ENCODE measurements at places on chromosomes 7 and 10.

- H3K36me3 ChIP-seq, result peaks cover 30% of the 10 kb centered on the region
- peak within 1 kb of the TSS; percentile 91 for H3K27ac ChIP-seq
- H3K27me3 ChIP-seq, result peaks cover 6% of the 10 kb centered on the region
Observed at GRCh38 chr10:43648398-43649184, at the start of gene ZNF32. Gene ZNF32, minus strand, starts transcription at chr10:43648881. Its CDS starts 2,748 bp downstream, at chr10:43646133.

- peaks cover 13% of the 10 kb centered on the region for H3K4me1 ChIP-seq
- no peak for DNase-seq
- peaks cover 15% of the 10 kb centered on the region for H3K36me3 ChIP-seq
- H3K4me3 ChIP-seq, result no peak overlapping the region
- peaks cover 4% of the 10 kb centered on the region for H3K27me3 ChIP-seq
Observed at GRCh38 chr7:29486191-29486700, 77.4 kb upstream of the PRR15 start.

GRCh38 chr7:157584420-157584819, 247.6 kb downstream of the DNAJB6 start:
- no peak overlapping the region for H3K4me3 ChIP-seq
- H3K36me3 ChIP-seq, result no peaks in the 10 kb centered on the region
- peaks cover 27% of the 10 kb centered on the region for H3K27me3 ChIP-seq
- peaks cover 1% of the 10 kb centered on the region for H3K4me1 ChIP-seq
- DNase-seq, result no peak
- no peak overlapping the region for H3K27ac ChIP-seq

GRCh38 chr7:152751449-152752141, 8.0 kb upstream of the ACTR3B start:
- H3K36me3 ChIP-seq, result no peaks in the 10 kb centered on the region
- H3K4me1 ChIP-seq, result no peaks in the 10 kb centered on the region
- DNase-seq, result no peak
- no peak overlapping the region for H3K4me3 ChIP-seq

- H3K4me1 ChIP-seq, result peaks cover 15% of the 10 kb centered on the region
- no peak for DNase-seq
- H3K4me3 ChIP-seq, result peak overlapping the region; percentile 78
Observed at GRCh38 chr10:68559841-68560185, 324 bp upstream of the TET1 start.

DNA sequence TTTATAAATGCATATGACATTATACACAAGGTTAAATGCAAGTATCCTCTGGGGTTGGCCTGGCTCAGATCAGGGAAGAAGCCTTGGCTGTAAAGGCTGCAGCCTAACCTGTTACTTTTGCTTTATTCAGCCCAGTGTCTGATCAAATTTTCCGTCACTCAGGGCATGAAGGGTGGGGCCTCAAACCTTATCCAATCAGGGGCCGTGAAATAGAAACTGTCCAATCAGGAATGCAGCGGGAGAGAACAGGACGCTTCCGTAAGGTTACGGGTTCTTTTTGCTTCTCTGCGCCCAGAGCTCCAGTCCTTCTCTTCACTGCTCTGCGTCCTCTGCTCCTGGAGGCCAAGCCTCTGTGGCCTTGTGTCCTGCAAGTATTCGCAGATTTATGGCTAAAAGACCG, at the start of gene ZNF716:
Gene ZNF716 (plus strand): TSS at position 274 of the 400 bp plus-strand sequence. CDS start 112 bp downstream, at position 386.
- no peak within 1 kb of the TSS for H3K4me3 ChIP-seq
- no peak within 1 kb of the TSS for H3K27ac ChIP-seq
- H3K4me1 ChIP-seq, result no peaks in the 10 kb centered on the region
- peaks cover 4% of the 10 kb centered on the region for H3K36me3 ChIP-seq

DNA sequence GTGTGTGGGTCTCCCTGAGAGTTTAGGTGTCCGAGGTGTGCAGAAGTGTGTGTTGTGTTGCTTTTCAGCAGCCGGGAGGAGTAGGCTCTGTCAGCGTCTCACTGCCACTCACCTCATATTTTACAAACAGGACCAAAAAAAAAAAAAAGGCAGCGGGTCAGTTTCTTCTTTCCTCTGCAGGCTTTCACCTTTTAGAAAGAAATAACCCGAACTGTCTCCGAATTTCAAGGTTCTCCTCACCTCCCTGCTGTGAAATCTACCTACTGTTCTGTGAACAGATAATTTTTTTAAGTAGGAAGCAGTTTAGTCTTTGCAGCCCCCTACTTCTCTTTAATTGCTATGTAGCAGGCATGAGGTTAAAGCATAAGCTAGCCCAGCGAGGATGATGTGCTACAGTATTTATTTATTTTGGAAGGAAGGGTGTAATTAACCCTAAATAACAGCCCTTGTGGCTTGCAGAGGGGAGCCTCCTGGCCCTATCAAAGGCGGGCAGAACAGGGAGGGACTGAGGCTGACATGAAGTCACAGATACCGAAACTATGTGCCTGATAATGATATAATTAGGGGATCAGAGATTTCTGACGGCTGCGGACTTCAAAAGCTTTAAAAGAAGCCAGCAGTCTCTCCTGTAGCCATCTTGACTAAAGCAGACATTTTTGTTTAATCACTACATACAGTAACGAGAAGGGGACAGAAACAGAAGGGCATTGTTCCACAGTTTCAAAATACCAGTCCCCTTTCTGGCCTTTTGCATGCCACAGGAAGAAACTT, 1.6 kb downstream of the BAMBI start:
- H3K4me1 ChIP-seq, result peaks cover 35% of the 10 kb centered on the region
- H3K27ac ChIP-seq, result no peak overlapping the region
- DNase-seq, result no peak
- H3K36me3 ChIP-seq, result no peaks in the 10 kb centered on the region
- H3K4me3 ChIP-seq, result peak overlapping the region; percentile 86

DNA sequence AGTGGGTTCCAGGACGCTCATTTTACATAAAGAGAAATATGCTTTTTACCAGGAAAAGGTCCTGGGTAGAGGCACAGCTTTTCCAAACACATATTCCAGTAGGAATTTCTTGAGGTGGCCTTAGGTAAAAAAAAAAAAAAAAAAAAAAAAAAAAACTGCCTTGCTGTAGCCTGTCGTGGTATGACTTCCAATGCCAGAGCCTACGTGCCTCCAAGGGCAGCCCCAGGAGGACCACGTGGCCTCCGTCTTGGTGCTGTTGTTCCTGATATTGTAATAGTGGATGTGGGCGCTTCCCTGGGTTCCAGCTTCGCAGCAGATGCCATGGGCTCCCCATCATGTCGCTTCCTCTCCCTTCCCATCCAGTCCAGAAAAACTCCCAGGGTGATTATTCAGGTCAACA, 49.3 kb downstream of the PRKAG2 start:
- H3K4me3 ChIP-seq, result no peak overlapping the region
- H3K36me3 ChIP-seq, result no peaks in the 10 kb centered on the region
- H3K27ac ChIP-seq, result no peak overlapping the region
- peaks cover 2% of the 10 kb centered on the region for H3K27me3 ChIP-seq

DNA sequence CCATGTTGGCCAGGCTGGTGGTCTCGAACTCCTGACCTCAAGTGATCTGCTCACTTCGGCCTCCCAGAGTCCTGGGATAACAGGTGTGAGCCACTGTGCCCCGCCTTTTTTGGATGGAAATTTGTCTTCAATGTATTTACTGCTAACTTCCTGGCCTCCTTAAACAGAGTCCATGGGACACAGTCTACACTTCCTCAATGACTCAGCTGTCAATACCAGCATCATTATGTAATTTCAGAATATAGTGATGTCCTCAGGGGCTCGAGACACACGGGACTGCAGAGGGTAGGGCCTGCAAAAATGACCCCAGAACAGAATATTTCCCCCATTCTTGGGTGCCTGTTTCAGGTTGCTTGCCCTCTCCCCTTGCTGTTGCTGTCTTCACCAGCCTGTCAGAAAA, 31.1 kb downstream of the CAMK2G start:
- H3K36me3 ChIP-seq, result peaks cover 17% of the 10 kb centered on the region
- no peaks in the 10 kb centered on the region for H3K4me1 ChIP-seq

DNA sequence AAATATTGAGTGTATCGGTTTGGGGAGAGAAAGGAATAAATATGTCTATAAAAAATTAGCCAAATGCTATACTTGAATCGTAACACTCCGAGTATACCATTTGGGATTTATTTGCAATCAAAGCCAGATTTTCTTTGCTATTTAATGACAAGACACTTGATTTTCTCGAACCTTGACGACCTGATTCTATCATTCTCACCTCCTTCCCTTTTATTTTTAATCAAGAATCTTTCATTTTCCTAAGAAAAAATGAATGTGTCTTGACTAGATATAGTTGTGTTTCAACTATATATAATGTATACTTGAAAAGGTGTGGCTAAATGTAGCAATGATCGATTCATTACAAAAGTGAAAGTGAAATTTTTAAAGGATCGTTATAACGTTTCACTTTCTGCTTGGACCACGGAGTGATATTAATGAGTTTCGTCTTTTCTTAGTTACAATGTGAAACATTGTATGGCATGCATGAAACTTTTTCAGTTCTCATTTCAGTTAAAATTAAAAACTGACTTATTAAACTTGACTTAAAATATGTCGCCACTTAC, 562 bp downstream of the NUB1 start:
- peaks cover 8% of the 10 kb centered on the region for H3K36me3 ChIP-seq
- DNase-seq, result peak; percentile 66
- H3K4me3 ChIP-seq, result peak overlapping the region; percentile 92

DNA sequence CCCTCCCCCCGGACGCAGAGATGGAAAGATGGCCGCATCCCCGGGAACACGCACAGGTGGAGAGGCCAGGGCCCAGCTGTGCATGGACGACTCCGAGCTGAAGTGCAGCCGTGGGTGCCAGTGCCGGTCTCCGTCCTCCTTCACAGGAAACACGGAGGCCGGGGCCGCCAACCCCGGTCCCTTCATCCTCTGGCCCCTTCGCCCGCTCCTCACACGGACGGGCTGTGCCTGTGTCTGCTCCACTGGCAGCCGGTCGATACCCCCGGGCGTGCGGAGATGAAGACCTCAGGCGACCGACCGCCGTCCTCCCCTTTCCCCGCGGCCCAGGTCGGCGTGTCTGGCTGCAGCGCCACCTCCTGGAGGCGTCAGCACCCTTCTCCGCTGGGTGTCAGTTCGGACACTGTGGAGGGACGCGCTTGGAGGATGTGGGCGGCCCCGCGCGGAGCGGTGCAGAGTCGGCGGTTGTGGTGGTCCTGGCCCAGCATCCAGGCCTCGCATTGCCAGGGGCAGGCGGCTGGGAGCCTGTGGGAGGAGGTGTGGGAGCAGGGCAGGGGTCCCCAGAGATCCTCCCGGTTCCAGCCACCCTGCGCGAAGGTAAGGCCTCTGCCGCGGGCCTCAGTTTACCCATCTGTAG, 9.9 kb downstream of the ZNF511 start:
- DNase-seq, result peak; percentile 72
- H3K4me1 ChIP-seq, result peaks cover 9% of the 10 kb centered on the region
- peak overlapping the region; percentile 67 for H3K4me3 ChIP-seq

- H3K4me1 ChIP-seq, result no peaks in the 10 kb centered on the region
- H3K27ac ChIP-seq, result no peak overlapping the region
- no peak overlapping the region for H3K4me3 ChIP-seq
- no peak for DNase-seq
- no peaks in the 10 kb centered on the region for H3K36me3 ChIP-seq
Observed at GRCh38 chr10:100888957-100889356, 23.8 kb upstream of the SLF2 start.
